ENCODE measurements at places on chromosomes 13 and 19.

- DNase-seq = no peak
These were observed 269.0 kb downstream of the FGF14 start for GRCh38 chr13:102132777-102133295.

- no peak for DNase-seq
These were observed 1.5 kb downstream of the LRRC63 start for GRCh38 chr13:46213242-46213641.

DNA sequence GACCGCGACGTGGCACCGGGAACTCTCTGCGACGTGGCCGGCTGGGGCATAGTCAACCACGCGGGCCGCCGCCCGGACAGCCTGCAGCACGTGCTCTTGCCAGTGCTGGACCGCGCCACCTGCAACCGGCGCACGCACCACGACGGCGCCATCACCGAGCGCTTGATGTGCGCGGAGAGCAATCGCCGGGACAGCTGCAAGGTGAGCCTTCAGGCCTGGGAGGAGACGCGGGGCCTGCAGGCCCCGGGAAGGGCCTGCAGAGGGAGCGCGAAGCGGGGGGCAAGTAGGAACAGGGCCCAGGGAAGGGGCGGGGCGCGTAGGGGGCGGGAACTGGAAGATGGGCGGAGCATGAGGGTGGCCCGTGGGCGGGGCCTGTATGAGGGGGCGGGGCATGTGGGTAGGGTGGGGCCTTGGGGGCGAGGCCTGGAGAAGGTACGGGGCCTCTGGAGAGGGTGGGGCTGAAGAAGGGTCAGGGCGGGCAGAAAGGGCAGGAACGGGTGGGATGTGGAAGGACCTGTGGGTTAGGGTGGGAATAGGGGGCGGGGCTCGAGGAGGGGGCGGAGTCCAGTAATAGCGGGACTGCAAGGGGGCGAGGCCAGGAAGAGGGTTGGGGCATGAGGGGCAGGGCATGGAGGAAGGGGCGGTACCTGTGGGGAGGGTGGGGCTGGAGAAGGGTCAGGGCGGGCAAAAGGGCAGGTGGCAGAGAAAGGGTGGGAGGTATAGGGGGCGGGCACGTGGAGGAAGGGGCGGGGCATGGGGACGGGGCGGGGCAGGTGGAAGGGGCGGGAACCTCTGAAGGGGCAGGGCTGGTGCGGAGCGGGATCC lies 2.5 kb downstream of the CFD start:
- no peak for DNase-seq

DNA sequence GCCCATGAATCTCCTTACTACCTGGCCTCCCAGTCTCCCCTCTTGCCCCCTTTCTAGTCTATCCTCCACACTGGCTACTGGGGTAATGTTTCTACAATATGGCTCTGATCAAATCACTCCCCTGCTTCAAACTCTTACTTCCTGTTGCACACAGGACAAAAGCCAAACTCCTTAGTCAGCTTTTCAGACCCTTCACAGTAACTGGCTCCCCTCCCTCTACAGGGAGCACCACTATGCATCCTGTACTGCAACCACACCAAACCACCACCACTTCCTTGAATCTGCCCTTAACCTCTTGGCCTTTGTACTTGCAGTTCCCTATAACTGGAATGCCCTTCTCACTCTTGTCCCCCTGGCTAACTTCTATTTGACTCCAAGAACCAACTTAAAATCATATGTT lies 32.2 kb downstream of the DEDD2 start:
- DNase-seq = no peak

- DNase-seq = no peak
These were observed 1004.3 kb downstream of the SLITRK5 start for GRCh38 chr13:88675347-88675996.

- DNase-seq = no peak
These were observed 58.6 kb upstream of the POSTN start for GRCh38 chr13:37657134-37657533.

GRCh38 chr19:39430675-39431593 lies 4.8 kb downstream of the RPS16 start:
- DNase-seq = no peak

GRCh38 chr19:2253106-2254063 lies 2.8 kb downstream of the JSRP1 start:
- no peak for DNase-seq

DNA sequence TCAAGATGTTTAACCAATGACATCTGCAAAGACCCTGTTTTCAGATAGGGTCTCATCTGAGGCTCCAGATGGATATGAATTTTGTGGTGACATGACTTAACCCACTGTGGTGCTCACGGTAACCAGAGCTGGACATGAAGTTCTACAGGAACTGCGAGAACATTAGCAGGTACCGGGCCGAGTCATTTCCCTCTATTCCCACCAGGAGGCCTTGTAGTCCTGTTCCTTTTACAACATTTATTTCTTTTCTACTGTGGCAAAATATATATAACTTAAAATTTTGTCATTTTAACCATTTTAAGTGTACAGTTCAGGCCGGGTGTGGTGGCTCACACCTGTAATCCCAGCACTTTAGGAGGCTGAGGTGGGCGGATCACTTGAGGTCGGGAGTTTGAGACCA lies 7.6 kb upstream of the TSPAN16 start:
- no peak for DNase-seq

DNA sequence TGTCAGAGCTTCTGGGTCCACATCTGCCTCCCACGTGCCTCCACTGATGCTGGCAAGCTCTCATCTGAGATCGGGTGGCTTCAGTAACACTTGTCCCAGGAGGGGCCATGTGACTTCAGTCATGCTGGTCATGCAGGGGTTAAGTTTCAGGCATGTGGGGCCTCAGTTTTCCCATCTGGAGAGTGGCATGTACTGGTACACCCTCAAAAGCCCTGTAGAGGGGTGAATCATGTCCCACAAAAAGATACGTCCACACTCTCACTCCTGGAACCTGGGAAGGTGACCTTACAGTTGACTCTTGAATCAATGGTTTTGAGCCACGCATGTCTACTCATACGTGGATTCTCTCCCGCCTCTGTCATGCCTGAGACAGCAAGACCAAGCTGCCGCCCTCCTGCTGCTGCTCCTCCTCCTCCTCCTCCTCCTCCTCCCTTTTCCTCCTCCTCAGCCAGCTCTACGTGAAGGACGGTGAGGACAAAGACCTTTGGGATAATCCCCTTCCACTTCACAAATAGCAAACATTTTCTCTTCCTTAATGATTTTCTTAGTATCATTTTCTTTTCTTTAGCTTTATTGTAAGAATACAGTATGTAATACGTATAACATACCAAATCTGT lies 53.7 kb downstream of the COMP start:
- no peak for DNase-seq

GRCh38 chr13:51027644-51028043 lies 83.4 kb downstream of the C13orf42 start:
- DNase-seq = no peak

GRCh38 chr19:37929355-37929923 lies 22.4 kb downstream of the SIPA1L3 start:
- no peak for DNase-seq

DNA sequence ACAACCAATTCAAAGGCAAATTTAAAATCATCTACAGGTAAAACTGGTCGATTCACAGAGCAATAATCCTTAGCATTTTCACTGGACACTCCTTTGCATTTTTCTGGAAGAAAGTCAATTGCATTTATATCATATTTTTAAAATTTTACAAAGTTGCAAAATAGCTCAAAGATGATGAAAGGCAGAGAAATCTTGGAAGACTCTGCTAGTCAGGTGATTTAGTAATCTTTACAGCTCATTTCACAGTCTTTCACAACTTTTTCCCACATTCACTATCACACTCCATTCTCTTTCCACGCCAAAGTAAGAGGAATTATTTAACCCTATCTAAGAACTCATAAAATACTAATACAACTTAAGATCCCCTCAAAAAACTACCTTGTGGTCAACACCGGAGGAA lies 1063.8 kb downstream of the EFNB2 start:
- DNase-seq = no peak

GRCh38 chr13:44810061-44810840 lies 179.0 kb downstream of the NUFIP1 start:
- no peak for DNase-seq

- DNase-seq = no peak
These were observed 51.7 kb downstream of the ERCC5 start for GRCh38 chr13:102897371-102898138.

DNA sequence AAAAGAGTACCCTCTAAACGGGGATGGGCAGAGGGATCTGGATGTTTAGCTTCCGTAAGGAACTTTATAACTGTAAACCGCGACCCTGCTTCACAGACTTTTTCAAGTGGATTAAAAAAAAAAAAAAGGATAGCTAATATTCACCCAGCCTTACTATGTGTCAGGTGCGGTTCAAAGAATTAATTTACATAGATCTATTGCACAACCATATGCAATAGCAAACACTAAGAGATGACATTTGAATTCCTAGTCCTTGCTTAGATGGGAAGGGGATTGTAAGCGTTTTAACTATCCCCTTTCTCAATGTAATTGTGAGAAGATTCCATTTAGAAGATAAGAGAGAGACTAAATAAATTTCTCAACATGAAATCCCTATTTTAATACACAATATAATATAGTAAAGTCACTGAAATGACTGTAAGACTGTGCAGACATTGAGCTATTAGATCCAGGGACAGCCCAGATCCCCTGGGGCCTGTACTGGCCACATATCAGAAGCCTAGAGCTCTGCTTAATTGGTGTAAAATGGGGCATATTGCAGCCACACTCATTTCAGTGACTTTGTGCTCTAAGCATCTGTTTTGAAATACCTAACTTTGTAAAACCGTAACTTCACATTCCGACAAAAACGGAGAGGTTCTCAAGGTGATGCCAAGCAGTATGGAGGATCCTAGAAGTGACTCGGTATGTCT lies 13.6 kb downstream of the LATS2 start:
- no peak for DNase-seq

GRCh38 chr13:29572575-29572974 lies 22.9 kb downstream of the SLC7A1 start:
- no peak for DNase-seq

- DNase-seq = no peak
These were observed 110.6 kb downstream of the PCDH9 start for GRCh38 chr13:67119481-67119894.

- DNase-seq = no peak
These were observed 41.9 kb downstream of the TEX26 start for GRCh38 chr13:30974350-30974749.

DNA sequence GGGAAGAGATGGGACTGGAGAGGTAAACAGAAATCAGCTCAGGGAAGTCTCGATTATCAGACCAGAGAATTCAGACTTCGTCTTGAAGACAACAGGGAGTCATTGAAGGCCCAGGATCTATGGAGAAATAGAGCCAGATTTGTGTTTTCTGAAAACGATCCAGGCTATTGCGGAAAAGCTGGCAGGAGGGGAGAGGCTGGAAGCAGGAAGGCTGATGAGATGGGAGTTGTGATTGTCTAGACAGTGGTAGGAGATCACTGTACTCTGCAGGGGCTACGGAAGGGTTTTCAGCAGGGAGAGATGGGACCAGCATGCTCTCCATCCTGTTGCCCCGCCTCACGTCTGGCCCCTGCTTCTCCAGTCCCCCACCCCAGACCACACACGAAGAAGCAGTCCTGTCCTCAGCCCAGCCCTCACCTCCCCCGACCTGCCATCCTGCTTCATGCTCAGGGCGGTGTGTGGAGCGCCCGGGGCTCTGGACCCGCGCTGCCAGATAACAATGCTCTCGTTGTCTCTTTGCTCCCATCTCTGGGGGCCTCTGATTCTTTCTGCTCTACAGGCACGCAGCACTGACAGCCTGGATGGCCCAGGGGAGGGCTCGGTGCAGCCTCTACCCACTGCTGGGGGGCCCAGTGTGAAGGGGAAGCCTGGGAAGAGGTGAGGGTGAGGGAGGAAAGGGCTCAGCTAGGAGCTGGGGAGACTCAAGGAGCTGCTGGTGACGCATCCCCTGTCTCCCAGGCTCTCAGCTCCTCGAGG lies 1.9 kb downstream of the ARHGAP33 start:
- no peak for DNase-seq
